ENCODE measurements at places on chromosomes 3 and 15.

GRCh38 chr15:50134524-50135024 is 15.5 kb upstream of the ATP8B4 start:
- no peak for DNase-seq

DNA sequence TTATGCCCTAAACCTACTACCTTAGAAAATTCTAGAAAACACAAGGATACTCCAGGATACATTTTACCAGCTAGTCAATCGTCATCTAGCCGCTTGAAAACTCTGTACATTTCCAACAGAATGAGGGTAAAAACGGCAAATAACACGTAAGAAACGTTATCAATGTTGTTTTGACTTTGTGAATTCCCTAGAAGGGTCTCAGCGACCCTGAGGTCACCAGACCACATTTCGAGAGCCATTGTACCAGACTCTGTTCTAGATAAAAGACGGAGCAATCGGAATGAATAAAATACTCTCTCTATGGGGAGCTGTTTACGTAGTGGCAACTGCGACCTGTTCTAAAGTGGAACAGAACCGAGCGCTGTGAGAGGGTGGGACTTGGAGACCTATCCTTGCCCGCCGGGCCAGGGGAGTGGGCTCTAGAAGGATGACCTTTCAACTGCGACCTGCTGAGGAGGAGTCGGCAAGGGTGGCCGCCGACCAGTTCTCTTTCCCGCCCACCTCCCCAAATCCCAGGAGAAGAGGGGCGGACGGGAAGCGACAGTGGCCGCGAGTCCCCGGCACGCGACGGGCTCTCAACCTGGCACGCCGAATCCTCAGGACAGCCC is 778 bp upstream of the AP4E1 start:
- DNase-seq, result peak; percentile 37

DNA sequence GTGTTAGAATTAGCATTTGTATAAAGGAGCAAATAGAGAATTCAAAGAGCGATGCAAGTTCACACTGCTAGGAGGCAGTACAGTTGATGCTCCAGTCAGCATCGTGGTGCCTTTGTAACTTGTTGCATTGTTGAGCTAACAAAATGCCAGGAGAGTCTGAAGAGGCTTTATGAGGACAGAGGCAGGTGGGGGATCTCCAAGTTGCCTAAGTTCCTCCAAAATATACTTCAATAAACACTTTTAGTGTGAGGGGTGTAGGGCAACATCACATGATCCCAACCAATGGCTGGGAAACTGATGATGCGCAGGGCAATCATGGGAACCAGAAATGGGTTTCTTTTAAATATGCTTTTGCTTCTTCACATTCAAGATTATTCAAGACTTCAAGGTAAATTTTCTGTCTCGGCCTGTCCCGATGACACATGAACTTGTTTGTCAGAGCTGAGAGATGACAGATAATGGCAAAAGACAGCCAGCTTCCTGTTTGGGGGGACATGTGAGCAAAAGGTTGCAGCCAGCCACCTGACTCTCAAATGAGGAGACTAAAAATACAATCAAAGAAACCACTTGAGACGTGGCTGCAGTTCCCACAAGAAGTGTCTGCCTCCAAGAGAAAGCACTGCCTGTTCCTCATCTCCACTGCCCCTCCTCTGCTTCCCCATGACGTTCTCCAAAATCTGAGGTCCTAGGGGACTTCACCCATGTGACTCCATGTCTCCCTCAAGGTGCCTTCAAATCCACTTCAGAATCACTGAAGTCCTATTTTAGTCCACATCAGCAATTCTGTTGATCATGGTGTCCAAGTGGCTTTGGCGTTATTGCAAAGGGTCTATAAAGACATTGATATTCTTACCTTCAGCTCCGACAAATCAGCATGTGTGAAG is 39.3 kb downstream of the KLHL6 start:
- DNase-seq, result no peak

- DNase-seq, result no peak
Measured at GRCh38 chr3:190619761-190620160, 105.9 kb downstream of the IL1RAP start.

- peak; percentile 90 for DNase-seq
Measured at GRCh38 chr3:62604298-62604697, 230.9 kb upstream of the FEZF2 start.

- no peak for DNase-seq
Measured at GRCh38 chr3:138367911-138368310, 19.5 kb downstream of the MRAS start.

GRCh38 chr15:80561500-80561899 is 133.6 kb upstream of the ABHD17C start:
- DNase-seq, result no peak

GRCh38 chr3:173217127-173217526 is 76.1 kb upstream of the SPATA16 start:
- DNase-seq, result no peak

- no peak for DNase-seq
Measured at GRCh38 chr3:20246662-20247061, 60.7 kb upstream of the SGO1 start.
